Chondrocyte (in vitro differentiated cells): ENCODE measurements at places on chromosomes 5 and 9. TPM values are rescaled to one million over a fixed set of nuclear protein-coding genes. Genes with fewer than 3 reads are reported as not detected.

The PCDHB5 gene
- total RNA-seq, result 6.6 to 11.4 TPM (median 10.2 TPM) in 3 replicates

The PCDHGB6 gene
- 52.4 to 64.2 TPM (median 56.8 TPM) in 3 replicates for total RNA-seq

The RIC1 gene
- 34.4 to 40.7 TPM (median 39.3 TPM) in 3 replicates for total RNA-seq

The ARID3C gene
- 0.20 TPM in 1 of 3 replicates, not detected in the others for total RNA-seq

The DCAF10 gene
- total RNA-seq, result 29.5 to 32.2 TPM (median 31.4 TPM) in 3 replicates

The PRR16 gene
- 10.7 to 38.1 TPM (median 10.7 TPM) in 3 replicates for total RNA-seq

The PNPLA7 gene
- 3.6 to 4.2 TPM (median 4.1 TPM) in 3 replicates for total RNA-seq

DNA sequence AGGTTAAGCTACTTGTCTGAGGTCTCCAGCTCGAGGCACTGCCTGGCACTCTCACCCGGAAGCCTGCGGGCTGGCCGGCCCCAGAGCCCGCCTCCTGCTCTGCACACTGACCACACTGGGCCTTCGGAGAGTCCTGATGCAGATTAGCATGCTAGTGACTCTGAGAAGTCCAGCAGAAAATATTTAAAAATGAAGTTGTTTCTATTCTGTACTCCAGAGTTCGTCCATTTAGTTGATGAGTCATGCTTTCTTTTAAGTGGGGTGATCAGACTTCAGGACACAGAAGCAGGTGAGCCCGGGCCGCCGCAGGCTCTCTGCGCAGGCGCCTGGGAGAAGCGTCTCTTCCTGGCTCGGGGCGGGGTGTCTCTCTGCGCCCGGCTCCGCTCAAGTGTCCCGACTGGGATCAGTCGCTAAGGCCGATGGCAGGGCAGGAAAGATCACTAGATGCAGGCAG is 32.5 kb downstream of the FAM240B start:
- H3K27me3 ChIP-seq, result no peaks in the 10 kb centered on the region
- H3K4me1 ChIP-seq, result peaks cover 40% of the 10 kb centered on the region
- peak overlapping the region; percentile 44 for H3K4me3 ChIP-seq

DNA sequence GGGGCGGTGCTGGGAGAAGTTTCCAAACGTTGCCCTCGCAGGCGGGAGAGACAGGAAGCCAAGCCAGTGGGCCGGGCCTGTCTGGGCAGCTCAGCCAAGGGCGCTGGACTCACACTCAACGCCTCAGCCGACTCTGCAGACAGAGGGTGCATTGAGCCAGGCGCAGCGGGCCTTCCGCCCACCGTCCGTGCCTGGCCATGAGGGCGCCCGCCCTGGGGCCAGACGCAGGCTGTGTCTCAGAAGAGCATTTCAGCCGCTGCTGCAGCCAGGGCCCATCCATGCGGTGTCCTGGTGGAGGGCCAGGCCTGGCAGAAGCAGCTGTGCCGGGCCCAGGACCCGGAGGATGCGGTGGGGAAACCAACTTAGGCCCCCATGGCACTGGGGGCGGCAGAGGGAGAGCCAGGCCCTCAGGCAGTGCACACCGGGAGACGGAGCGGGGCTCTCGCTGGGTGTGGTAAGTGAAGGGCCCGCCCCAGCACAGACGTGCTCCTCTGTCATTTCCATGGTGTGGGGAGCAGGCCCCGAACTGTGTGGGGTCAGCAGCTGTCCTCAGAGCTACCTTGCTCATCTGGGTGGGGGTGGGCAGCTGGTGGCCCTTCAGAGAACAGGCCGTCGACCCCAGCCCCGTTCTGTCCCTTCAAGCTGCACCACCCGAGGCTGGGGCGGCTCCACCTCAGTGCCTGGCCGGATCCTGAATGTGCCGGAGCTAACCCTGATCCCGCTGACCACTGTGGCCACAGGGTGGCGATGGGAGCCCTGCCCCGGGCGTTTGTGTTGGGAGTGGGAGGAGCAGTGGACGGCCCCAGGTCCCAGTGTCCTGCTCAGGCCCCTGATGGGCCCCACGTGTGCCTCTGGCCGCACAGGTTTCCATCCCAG is 18.0 kb downstream of the DNLZ start:
- H3K27me3 ChIP-seq, result no peaks in the 10 kb centered on the region
- no peaks in the 10 kb centered on the region for H3K36me3 ChIP-seq
- H3K4me3 ChIP-seq, result peak overlapping the region; percentile 6
- peak overlapping the region; percentile 17 for H3K27ac ChIP-seq

DNA sequence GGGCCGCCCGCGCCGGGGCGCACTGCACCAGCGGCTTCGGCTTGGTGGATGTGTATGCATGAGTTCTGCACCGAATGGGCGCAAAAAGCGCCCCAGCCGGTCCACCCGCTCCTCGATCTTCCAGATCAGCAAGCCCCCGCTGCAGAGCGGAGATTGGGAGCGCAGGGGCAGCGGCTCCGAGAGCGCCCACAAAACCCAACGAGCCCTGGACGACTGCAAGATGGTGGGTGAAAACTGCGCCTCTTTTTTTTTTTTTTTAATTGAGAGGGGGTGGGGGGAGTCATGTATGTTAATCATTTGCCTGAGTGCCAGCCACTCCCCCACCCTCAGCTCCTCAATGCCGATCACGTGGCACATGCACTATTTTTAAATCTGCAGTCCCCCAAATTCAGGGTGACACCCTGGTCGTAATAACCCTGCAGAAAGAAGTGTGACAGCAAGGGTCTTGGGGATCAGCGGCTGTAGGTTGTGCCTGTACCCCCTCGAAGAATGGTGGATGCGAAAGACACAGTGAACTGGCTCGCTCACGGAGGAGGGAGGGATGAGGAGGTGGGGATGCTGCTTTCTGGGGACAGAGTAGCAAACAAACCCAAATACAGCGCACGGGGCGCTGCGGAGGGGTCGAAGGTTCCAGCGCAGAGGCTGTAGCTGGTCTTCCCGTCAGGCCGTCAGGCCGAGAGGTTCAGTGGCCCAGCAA is 900 bp downstream of the RGS7BP start:
- H3K36me3 ChIP-seq, result peaks cover 1% of the 10 kb centered on the region
- H3K27ac ChIP-seq, result no peak overlapping the region
- DNase-seq, result peak; percentile 90
- peaks cover 64% of the 10 kb centered on the region for H3K27me3 ChIP-seq

- DNase-seq, result no peak
- H3K27me3 ChIP-seq, result no peaks in the 10 kb centered on the region
- no peak overlapping the region for H3K4me3 ChIP-seq
- H3K27ac ChIP-seq, result no peak overlapping the region
- H3K4me1 ChIP-seq, result peaks cover 9% of the 10 kb centered on the region
These were observed 6.4 kb downstream of the SOWAHA start for GRCh38 chr5:132819468-132819867.

- H3K36me3 ChIP-seq, result no peaks in the 10 kb centered on the region
- H3K4me3 ChIP-seq, result no peak overlapping the region
- no peak for DNase-seq
- H3K4me1 ChIP-seq, result no peaks in the 10 kb centered on the region
These were observed 603.4 kb downstream of the PTPRD start for GRCh38 chr9:10009401-10009800.

GRCh38 chr5:62560786-62561185 is 17.8 kb upstream of the LRRC70 start:
- H3K27me3 ChIP-seq, result no peaks in the 10 kb centered on the region
- H3K4me3 ChIP-seq, result no peak overlapping the region
- no peak overlapping the region for H3K27ac ChIP-seq
- no peaks in the 10 kb centered on the region for H3K4me1 ChIP-seq
- no peak for DNase-seq

DNA sequence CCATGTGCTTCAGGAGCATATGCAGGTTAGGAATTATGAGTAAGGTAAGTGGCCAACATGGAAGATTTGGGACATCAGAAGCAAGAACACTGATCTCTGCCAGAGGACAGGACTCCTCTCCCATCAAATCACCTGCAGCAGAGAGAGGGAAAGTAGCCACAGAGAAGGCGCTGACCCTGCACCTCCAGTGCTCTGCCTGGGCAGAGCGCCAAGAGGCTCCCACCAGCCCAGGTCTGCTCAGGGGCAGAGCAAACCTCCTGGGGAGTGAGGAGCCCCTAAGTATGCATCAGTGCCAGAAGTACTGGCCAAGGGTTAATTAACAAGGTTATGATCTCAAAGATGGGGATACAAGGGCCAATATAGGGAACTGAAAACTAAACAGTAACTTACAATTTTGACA is 545.3 kb upstream of the TRPC7 start:
- H3K4me1 ChIP-seq, result no peaks in the 10 kb centered on the region
- DNase-seq, result no peak
- H3K27ac ChIP-seq, result no peak overlapping the region
- peaks cover 8% of the 10 kb centered on the region for H3K27me3 ChIP-seq
- H3K4me3 ChIP-seq, result no peak overlapping the region

- DNase-seq, result no peak
- H3K27me3 ChIP-seq, result no peaks in the 10 kb centered on the region
- no peak overlapping the region for H3K27ac ChIP-seq
- H3K4me1 ChIP-seq, result peaks cover 21% of the 10 kb centered on the region
- no peaks in the 10 kb centered on the region for H3K36me3 ChIP-seq
- peak overlapping the region; percentile 57 for H3K4me3 ChIP-seq
These were observed 438 bp upstream of the LAMC3 start for GRCh38 chr9:131008563-131008908.
